ENCODE measurements at places on chromosomes 3 and 15.

- peak; percentile 53 for DNase-seq
Observed at GRCh38 chr15:80434926-80435720, 30.9 kb downstream of the ARNT2 start.

- DNase-seq, result no peak
Observed at GRCh38 chr15:64854526-64854925, 12.8 kb downstream of the PLEKHO2 start.

DNA sequence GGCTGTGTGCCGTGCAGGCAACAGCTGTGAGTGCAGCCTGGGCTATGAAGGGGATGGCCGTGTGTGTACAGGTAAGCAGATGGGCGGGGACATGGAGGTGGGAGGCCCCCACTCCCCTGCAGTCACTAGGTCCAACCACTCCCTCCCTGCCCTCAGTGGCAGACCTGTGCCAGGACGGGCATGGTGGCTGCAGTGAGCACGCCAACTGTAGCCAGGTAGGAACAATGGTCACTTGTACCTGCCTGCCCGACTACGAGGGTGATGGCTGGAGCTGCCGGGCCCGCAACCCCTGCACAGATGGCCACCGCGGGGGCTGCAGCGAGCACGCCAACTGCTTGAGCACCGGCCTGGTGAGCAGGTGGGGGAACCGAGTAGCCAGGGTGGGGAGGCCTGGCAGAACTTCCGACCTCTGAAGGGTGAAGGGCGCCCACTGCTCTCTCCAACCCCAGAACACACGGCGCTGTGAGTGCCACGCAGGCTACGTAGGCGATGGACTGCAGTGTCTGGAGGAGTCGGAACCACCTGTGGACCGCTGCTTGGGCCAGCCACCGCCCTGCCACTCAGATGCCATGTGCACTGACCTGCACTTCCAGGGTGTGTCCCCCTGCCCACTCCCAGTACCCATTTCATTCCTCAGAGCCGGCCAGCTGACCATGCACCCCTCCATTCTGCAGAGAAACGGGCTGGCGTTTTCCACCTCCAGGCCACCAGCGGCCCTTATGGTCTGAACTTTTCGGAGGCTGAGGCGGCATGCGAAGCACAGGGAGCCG lies 11.6 kb downstream of the NT5DC2 start:
- DNase-seq, result no peak

DNA sequence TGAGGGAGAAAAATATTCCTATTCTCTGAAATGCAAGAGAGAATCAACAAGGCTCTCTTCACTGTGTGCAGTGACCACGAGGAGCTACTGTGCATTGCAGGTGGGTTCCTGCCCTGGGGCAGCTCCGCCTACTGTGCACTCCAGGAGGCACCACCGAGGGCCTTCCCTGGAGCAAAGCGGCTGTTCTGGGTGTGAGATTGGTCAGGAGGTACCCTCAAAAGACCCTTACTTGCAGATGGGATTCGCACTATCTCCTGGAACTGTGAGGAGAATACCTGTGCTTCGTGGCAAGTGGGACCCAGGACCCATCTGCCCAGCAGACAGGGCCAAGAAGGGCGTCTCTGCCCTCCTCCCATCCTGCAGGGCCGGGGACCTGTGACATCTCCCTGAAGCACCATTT lies 68.9 kb downstream of the CYFIP1 start:
- no peak for DNase-seq

DNA sequence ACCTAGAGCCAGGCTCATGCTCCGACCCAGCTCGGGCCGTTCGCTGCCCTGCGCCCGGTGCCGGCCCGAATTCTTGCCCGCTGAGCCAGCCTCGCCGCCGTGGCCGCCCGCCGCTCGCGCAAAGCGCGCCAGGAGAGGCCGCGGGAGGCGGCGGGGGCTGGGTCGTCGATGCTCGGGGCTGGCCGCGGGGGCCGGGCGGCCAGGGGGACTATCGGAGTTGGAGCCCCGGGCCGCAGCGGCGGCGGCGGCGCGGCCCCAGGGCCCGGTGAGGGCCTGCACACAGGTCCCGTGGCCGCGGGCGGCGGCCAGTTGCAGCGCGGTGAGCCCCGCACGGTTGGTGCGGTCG lies 1.1 kb downstream of the ANKRD63 start:
- no peak for DNase-seq

GRCh38 chr3:179719048-179719734 lies 66.4 kb downstream of the USP13 start:
- DNase-seq, result no peak

- DNase-seq, result no peak
Observed at GRCh38 chr3:61199843-61200242, 51.4 kb downstream of the FHIT start.

DNA sequence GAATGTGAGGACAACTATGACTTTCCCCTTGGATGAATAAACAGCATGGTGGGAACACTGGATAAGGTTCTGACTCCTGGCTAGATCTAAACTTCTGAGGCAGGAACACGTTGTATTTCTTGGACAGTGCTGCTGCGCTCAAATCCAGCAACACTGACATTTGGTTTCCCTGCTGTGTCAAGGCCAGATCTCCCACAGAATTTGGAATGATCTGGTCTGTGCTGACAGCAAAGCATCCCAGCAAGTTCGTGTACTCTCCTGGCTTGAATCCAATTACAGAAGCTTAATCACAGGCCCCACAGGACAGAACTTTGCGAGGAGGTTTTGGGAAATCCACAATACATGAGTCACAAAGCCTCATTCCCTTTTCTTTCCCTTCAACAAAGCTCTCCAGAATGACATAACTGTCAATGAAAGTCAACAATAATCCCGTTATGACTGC lies 92.5 kb downstream of the ADAMTS9 start:
- DNase-seq, result peak; percentile 87

DNA sequence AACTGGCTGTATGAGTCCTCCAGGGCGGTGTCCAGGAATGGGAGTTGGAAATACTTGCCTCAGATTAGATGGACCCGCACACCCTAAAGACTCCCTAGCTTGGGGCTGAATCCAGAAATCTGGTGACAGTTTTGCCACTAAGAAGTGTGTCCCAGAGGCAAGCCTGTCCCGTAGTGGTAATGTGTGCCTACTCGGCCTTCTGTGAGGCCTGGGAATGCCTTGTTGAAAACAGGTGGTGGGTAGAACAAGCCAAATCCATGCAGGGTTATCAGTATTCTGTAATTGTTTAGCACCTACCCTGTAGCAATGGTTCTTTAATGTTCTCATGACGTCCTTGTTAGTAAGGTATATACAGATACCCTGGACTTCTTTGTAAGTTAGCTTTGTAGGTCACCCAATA lies 1.6 kb downstream of the C3orf52 start:
- DNase-seq, result no peak

DNA sequence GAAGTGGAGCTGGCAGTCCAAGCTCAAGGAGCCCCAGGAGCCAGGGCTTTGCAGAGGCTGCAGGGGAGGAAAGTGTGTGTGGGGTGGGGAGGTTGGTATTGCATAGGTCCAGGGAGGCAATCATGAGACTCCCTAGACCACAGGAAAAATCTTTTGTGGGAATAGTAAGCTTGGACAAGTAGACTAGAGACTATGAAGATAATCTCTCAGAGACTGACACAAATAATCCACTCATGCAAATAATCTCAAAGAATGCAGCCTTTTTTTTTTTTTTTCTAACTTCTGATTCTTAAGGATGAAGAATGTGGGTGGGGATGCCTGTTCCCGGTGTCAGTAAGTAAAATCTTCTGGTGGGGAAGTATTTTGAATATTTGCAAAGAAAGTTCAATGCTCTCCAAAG lies 113.7 kb downstream of the GREM1 start:
- no peak for DNase-seq

DNA sequence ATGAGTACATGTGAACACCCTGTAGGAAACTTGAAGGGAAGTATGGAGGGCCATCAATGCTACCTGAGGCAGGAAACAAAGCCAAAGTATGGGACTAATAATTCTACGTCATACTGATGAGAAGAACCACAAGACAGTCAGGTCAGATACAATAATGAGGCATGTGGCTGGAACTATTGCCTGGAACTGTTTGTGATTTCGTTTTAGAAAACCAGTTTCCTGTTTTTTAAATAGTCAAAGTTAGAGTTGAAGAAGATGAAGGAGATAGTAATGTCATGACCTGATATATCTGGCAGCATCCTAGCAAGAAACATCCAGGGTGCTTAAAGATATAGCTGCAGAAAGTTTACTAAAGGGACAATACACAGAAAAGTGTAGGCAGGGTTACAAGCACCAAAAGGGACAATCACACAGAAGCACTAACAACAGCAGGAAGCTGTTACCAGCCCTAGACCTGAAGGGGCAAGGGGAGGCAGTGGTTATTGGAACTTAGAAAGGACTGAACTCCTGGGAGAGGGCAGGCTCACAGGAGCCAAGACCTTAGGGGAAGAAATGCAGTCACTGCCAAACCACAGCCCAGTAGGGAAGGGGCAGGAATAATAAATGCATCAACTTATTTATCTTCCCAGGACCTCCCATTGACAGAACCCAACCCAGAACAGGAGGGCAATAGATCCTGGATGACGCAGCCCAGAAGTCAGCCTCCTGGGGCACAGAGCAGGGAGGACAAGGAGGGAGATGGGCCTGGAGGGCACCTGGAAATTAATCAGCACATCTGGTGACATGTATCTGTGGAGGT lies 302.1 kb upstream of the STT3B start:
- DNase-seq, result no peak

DNA sequence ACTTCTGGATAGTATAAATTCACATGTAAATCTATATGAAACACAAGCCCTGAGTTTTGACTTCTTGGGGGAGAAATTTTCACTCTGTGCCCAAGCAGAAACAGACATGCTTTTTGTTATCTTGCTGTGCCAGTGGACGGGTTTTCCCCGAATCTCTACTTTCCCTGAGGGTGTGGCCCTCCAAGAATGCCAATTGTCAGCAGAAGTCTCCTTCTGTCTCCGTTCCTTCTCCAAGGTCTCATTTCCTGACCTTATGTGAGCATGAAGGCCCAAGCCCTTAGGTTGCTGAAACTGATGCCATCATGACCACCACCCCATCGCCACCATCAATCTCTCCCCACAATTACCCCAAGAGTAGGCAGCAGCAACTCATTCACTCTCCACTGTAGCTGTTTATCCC lies 253.8 kb downstream of the XXYLT1 start:
- no peak for DNase-seq

DNA sequence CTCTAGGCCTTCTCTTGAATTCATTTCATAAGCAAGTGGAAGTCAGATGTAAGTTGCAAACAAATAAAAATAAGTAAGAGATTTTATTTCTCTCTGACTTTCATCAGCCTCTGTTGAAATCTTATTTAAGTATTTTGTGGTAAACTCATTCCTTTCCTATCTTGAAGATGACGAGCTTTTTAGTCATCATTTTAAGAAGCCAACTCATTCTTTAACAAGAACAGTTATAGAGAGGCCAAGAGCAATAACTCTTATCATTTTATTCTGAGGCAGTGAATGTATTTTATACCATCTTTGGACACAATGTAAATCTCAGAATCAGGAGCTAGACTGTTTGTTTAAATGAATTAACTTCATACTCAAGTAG lies 147.5 kb upstream of the MBNL1 start:
- no peak for DNase-seq

GRCh38 chr3:109356442-109357155 lies 19.3 kb upstream of the DPPA4 start:
- no peak for DNase-seq

DNA sequence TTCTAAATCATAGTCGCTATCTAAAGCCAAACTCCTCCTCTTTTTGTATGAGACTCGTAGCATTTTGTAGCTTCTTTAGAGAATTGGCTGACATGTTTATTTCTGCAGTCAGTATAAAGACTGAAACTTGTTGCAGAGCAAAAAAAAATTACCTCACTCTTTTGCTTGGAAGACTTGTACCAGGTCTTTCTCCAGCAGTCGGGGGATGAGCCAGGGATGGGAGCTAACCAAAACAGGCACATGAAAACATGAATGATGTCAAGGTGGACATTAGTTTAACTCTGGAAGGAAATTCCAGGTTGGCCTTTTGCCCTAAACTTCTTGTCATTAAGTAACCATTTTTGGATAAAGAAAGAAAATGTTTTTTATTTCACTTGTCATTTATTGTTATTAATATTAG lies 47.0 kb upstream of the SCAANT1 start:
- DNase-seq, result no peak

DNA sequence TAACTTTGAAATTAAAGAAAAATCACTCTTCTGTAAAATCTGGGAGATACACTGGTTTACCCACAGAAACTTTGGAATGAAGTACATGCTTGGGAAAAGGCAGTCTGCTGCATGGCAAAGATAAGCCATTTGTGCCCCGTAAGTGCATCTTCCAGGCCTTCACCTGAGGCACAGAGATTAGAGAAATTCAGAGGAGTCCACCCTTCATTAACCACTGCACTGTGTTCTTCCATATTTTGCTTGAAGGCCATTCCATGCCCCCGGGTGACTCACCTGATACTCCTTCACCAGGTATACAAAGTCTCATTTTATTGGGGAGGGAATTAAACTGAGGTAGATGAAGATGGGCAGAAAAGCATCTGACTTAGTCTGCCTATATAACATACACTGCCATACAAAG lies 53.0 kb downstream of the CMSS1 start:
- no peak for DNase-seq

DNA sequence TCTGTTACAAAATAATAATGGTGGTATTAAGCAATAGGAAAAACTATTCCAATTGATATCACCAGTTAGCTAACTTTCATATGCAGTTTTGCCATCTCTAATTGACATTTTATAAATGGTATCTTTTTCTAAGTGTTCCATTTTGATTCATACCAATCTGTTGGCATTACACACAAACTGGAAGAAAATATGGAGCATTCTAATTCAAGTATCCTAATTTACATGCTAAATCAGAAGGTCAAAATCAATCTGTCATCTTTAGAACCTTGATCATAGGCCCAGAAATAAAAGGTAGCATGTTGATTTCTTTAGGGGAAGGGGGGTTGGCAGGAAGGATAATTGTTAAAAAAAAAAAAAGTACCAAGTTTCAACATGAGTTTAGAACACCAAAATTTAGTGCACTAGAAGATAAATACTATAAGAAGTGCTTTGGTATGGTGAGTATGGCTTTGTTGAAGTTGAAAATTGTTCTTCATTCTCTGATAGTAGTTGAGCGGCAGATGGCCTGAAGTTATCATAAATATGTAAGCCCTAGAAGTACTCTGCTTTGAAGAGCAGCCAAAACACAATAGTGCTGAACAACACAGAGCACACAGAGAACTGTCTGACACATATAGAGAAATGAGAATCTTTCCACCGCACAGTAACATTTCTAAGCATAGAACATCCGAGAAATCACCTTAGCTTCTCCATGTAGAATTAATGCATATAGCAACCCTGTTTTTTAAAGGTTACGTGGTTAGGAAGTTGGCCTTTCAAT lies 130.1 kb downstream of the TAFA4 start:
- no peak for DNase-seq

- DNase-seq, result no peak
Observed at GRCh38 chr15:71746719-71747118, 63.6 kb upstream of the NR2E3 start.

- DNase-seq, result no peak
Observed at GRCh38 chr3:123169492-123169929, 32.2 kb upstream of the SEC22A start.

GRCh38 chr15:81407718-81408117 lies 33.7 kb upstream of the TMC3 start:
- DNase-seq, result no peak

GRCh38 chr3:53303957-53304356 lies 43.4 kb downstream of the DCP1A start:
- DNase-seq, result no peak

GRCh38 chr15:61036136-61036535 lies 193.0 kb downstream of the RORA start:
- DNase-seq, result no peak
